IMR-90 (cell line): ENCODE measurements at places on chromosomes 4 and X. TPM values are rescaled to one million over a fixed set of nuclear protein-coding genes. Genes with fewer than 3 reads are reported as not detected.

DNA sequence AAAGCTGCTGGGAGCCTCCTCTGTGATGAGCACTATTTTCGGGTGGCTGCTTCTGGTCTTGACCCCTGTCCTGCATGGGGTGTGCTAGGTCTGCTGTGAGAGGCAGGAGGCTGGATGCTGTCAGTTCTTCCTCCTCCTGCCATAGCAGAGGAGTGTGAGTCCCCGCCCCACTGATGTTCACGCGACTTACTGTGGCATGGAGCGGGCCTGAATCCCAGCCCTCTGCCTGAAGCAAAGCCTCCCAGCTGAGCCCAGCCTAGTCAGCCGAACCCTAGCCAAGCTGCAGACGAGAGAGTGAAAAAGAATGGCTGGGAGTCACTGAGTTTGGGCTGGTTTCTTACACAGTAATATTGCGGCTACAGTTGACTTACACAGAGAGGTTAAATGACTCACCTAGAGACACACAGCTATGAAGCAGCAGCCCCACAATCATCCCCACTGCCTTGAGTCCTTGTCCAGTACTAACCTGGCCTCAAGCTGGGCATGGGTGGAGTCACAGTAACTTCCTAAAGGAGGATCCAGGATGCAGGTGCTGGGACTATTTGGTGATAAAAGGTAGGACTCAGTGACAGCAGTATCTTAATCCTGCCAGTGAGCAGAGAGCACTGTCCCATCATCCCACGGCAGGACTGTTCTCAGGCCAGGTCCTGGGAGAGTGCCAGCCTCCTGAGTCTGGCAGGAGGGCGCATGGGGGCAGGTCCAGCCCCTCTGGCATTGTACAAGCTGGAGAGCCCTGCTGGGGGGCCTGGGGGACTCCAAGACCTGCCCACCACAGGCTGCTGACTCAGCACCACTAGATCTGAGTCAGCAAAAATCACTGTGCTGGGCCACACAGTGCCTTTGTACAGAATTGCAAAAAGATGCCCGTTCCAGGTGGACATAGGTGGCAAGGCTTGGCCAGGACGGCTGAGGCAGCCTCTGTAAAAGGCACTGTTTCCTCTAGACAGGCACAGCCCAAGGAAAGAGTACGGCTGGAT lies 60.4 kb upstream of the CRMP1 start:
- H3K4me1 ChIP-seq, result no peaks in the 10 kb centered on the region
- H3K36me3 ChIP-seq, result no peaks in the 10 kb centered on the region

- H3K27me3 ChIP-seq, result no peaks in the 10 kb centered on the region
- DNase-seq, result no peak
- peaks cover 5% of the 10 kb centered on the region for H3K4me1 ChIP-seq
- H3K27ac ChIP-seq, result no peak overlapping the region
These were observed 28.8 kb upstream of the JADE1 start for GRCh38 chr4:128780688-128781087.

- peak; percentile 4 for DNase-seq
- no peak overlapping the region for H3K4me3 ChIP-seq
- no peaks in the 10 kb centered on the region for H3K36me3 ChIP-seq
- peaks cover 42% of the 10 kb centered on the region for H3K27me3 ChIP-seq
- H3K4me1 ChIP-seq, result no peaks in the 10 kb centered on the region
These were observed 133.3 kb upstream of the PJA1 start for GRCh38 chrX:69298466-69299140.

DNA sequence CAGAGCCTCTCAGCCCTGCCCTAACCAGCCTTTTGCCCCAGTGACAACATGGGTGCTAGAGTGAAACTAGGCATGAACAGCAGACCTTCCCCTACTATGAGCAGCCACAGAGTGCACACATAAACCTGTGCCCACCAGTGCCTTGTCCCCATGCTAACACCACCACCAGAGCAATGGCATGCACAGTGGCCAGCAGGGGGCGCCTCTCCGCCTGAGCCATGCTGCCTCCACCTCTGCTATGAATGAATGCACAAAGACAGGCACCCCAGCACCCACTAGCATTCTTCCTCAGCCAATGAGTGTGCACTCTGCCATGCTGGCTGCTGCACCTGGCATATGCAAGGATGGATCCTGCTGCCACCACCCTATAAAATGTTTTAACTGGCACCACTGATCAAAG lies 286.9 kb upstream of the FGF16 start:
- no peak overlapping the region for H3K27ac ChIP-seq
- H3K4me1 ChIP-seq, result no peaks in the 10 kb centered on the region
- H3K27me3 ChIP-seq, result no peaks in the 10 kb centered on the region

DNA sequence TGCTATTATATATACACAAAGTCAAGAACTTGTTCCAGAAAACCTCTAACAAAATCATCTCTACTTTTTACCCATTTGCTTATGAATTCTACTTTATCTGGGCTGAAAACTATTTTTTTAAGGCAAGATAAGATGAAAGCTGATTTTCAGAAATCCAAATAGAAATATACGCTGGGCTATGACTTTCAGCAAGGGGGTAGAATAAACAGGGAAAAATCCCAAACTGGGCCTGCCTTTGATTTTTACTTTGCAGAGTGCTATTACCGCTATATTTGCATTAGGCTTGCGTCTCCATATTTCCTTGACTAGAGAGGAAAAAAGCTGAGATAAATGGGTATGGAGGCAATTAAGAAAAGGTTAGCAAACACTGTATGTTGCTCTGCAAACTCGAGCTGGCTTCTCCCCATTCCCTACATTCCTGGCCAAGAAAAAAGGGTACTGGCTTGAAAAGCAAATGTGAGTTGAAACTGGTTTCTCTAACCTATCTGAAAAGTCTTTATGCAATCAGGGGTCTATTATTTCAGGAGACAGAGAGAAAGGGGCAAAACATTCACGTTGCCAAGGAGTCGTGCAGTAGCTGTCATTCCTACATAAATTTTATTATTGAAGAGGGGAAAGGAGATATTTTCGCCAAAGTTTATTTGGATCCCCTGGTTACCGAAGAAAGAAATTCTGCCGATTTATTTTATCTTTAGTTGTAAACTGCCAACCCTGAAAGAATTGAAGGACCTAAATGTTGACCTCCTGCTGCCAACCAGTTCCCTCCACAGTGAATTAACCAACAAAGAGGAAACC lies 2.2 kb downstream of the TMEM47 start:
- no peak for DNase-seq
- H3K27me3 ChIP-seq, result no peaks in the 10 kb centered on the region
- peak overlapping the region; percentile 99 for H3K4me3 ChIP-seq
- no peaks in the 10 kb centered on the region for H3K36me3 ChIP-seq
- H3K27ac ChIP-seq, result peak overlapping the region; percentile 25; the same call in 1 of the 2 replicates

DNA sequence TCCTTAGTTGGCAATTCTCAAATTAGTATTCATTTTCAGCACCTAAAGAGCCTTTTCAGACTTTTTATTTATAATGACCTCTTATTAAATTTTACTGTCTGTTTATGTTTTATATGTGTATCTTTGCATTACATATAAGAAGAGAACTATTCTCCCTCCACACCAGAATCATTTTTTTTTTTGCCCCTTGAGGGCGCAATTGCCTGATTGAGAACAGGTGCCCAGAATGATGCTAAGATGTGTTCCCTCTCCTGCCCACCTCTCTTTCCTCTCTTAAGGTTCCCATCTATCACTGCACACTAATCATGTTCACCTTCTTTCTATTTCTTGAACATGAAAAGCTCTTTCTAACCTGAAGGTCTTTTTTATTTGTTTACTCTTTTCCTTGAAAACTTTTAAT lies 44.2 kb upstream of the ADAM29 start:
- no peak overlapping the region for H3K4me3 ChIP-seq
- no peak for DNase-seq
- H3K27me3 ChIP-seq, result no peaks in the 10 kb centered on the region
- H3K4me1 ChIP-seq, result no peaks in the 10 kb centered on the region

GRCh38 chrX:87006561-87006960 lies 511.0 kb upstream of the KLHL4 start:
- no peaks in the 10 kb centered on the region for H3K36me3 ChIP-seq
- no peaks in the 10 kb centered on the region for H3K27me3 ChIP-seq
- H3K4me3 ChIP-seq, result no peak overlapping the region
- no peak overlapping the region for H3K27ac ChIP-seq

DNA sequence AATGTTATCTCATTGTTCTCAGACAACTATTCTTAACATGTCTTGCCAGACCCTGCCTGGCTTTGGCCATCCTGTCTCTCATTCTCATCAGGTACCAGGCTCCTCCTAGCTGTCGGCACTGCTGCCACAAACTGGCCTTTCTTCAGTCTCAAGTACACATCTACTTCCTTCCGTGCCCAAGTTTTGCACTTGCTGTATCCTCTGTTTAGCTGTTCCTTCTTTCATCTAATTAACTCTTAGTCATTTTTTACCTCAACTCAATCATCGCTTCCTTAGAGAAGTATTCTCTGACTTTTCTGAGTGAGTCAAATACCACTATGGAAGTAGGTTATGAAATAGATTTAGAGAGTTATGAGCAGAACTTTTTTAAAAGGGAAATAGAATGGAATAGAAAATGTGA lies 19.7 kb downstream of the CXCL3 start:
- no peaks in the 10 kb centered on the region for H3K27me3 ChIP-seq
- H3K4me3 ChIP-seq, result no peak overlapping the region
- peak; percentile 14 for DNase-seq
- H3K36me3 ChIP-seq, result no peaks in the 10 kb centered on the region
- peaks cover 12% of the 10 kb centered on the region for H3K4me1 ChIP-seq
- H3K27ac ChIP-seq, result peak overlapping the region; percentile 39

Gene OTUD6A
- polyA plus RNA-seq, result not detected in 2 replicates

Gene SPANXA1
- not detected in 2 replicates for polyA plus RNA-seq

Gene PPA2
- polyA plus RNA-seq, result 43.1 and 46.9 TPM in 2 replicates

Gene ARX
- polyA plus RNA-seq, result not detected in 2 replicates

Gene NXF2
- not detected in 2 replicates for polyA plus RNA-seq

Gene DMRTC1
- not detected in 2 replicates for polyA plus RNA-seq

Gene BEND4
- polyA plus RNA-seq, result not detected in 2 replicates
